ENCODE measurements at places on chromosomes 16 and 17. TPM values are rescaled to one million over a fixed set of nuclear protein-coding genes. Genes with fewer than 3 reads are reported as not detected.
A peak's percentile ranks its signal among the peaks of the same experiment; 100 is the strongest.

DNA sequence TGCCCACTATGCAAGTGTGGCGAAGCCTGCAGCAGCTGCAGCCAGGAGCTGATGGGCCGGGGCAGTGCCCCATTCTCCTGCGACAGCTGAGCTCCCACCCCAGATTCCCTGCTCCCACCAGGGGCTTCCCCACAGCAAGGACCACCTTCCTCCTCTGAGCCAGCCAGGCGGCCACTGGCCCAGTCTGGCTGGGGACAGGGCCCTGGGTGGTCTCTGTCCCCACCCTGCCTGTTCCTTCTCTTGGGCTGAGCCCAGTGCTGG is 5.6 kb upstream of the NPTX1 start:
- H3K27ac ChIP-seq: no peak overlapping the region
- peaks cover 21% of the 10 kb centered on the region for H3K27me3 ChIP-seq
- H3K4me1 ChIP-seq: no peaks in the 10 kb centered on the region
- H3K36me3 ChIP-seq: no peaks in the 10 kb centered on the region
- H3K4me3 ChIP-seq: no peak overlapping the region

- H3K4me3 ChIP-seq: no peak overlapping the region
- no peaks in the 10 kb centered on the region for H3K36me3 ChIP-seq
- no peaks in the 10 kb centered on the region for H3K27me3 ChIP-seq
- no peak overlapping the region for H3K27ac ChIP-seq
These were observed 11.9 kb downstream of the STAC2 start for GRCh38 chr17:39213852-39214251.

GRCh38 chr16:89155184-89155679 is 16.3 kb upstream of the CDH15 start:
- H3K4me1 ChIP-seq: peaks cover 15% of the 10 kb centered on the region
- H3K36me3 ChIP-seq: peaks cover 8% of the 10 kb centered on the region
- H3K4me3 ChIP-seq: no peak overlapping the region
- H3K27ac ChIP-seq: no peak overlapping the region

GRCh38 chr16:7688811-7689210 is 356.2 kb downstream of the RBFOX1 start:
- H3K27me3 ChIP-seq: no peaks in the 10 kb centered on the region
- no peaks in the 10 kb centered on the region for H3K36me3 ChIP-seq
- H3K4me3 ChIP-seq: no peak overlapping the region
- H3K4me1 ChIP-seq: no peaks in the 10 kb centered on the region

- no peak overlapping the region for H3K27ac ChIP-seq
- no peaks in the 10 kb centered on the region for H3K36me3 ChIP-seq
- H3K27me3 ChIP-seq: no peaks in the 10 kb centered on the region
- DNase-seq: no peak
These were observed 134.6 kb downstream of the PARN start for GRCh38 chr16:14495213-14496046.

DNA sequence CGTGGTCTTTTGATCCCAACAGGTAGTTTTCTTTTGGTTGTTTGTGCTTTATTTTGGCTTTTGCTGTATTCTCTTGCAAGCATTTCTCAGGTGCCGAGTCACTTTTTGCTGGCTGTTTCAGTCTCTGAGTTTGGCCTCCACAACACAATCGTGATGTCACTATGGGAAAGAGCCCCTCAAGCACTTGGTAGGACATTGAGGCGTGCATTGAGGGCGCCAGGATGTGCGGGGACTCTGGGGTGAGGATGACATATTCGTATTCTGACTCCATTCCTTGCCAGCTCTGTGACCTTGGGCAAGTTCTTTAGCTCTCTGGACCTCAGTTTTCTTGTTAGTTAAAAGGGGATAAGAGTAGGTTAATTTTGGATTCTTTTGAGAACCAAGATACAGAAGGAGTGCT is 13.0 kb downstream of the KSR1 start:
- H3K4me3 ChIP-seq: no peak overlapping the region
- H3K36me3 ChIP-seq: no peaks in the 10 kb centered on the region
- H3K27ac ChIP-seq: no peak overlapping the region
- no peaks in the 10 kb centered on the region for H3K4me1 ChIP-seq
- no peak for DNase-seq

Gene CA10
- total RNA-seq: 3.7 TPM

DNA sequence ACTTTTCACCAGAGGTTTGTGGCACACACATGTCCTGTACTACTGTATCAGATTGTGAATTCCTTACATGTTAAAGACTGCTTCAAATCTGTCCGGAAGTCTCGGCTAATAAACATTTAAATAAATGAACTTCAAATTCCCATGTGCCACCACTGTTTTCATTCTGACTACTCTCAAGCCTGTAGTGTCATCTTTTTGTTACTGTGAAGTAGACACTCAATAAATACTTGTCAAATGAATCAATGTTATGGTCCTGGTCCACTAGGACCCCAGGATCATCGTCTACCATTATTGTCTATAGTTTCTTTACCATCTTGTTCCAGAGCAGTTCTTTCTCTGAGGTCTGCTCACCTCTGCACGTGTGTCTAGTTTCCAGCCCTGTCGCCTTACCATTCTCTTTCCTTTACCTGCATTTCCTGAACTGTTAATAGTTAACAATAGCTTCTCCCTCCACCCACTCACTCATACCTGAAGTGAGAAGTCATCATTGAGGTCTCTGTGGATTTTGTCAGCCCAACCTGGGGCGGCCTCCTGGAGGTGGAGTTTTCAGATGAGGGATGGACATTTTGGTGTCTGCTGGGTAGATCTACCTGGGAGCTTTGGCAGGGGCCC is 333.0 kb downstream of the SEC14L1 start:
- H3K27ac ChIP-seq: peak overlapping the region; percentile 20
- no peaks in the 10 kb centered on the region for H3K27me3 ChIP-seq
- H3K4me1 ChIP-seq: peaks cover 74% of the 10 kb centered on the region
- DNase-seq: no peak
- no peak overlapping the region for H3K4me3 ChIP-seq

Gene TAC4
- total RNA-seq: 0.47 TPM

DNA sequence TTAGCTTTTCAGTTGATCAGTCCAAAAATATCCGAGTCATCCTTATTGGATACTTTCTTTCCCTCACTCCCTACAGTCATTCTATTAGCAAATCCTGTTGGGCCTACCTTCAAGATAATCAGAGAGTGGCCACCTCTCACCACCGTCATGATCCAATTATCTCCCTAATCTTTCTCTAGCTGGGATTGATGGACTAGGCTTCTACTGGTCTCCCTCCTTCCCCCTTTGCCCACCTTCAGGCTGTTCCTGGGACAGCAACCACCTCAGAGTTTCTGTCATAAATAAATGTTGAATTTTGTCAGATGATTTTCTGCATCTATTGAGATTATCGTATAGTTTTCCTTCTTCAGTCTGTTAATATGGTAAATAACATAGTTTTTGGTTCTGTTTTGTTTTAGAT is 16.2 kb upstream of the RHBDL3 start:
- no peak for DNase-seq
- no peak overlapping the region for H3K4me3 ChIP-seq
- H3K36me3 ChIP-seq: no peaks in the 10 kb centered on the region
- H3K4me1 ChIP-seq: no peaks in the 10 kb centered on the region
- H3K27ac ChIP-seq: no peak overlapping the region
